ENCODE measurements at places on chromosomes 16 and 17. TPM values are rescaled to one million over a fixed set of nuclear protein-coding genes. Genes with fewer than 3 reads are reported as not detected.

UTS2R gene
- not detected for total RNA-seq

COASY gene
- total RNA-seq = 63.0 TPM

PSMC3IP gene
- total RNA-seq = not detected

TBX2 gene
- total RNA-seq = 7.3 TPM

RGS11 gene
- total RNA-seq = 5.7 TPM

CDH3 gene
- total RNA-seq = 2.5 TPM

NPIPB6 gene
- total RNA-seq = 1.2 TPM

CCDC200 gene
- total RNA-seq = not detected

ZP2 gene
- not detected for total RNA-seq

FBXO39 gene
- total RNA-seq = not detected

KCNH6 gene
- total RNA-seq = 0.17 TPM

TBC1D3C gene
- total RNA-seq = not detected

MYLK3 gene
- total RNA-seq = 0.79 TPM

NOXO1 gene
- total RNA-seq = not detected

TAC4 gene
- not detected for total RNA-seq

GP1BA gene
- not detected for total RNA-seq

OTOA gene
- 1.1 TPM for total RNA-seq

STH gene
- not detected for total RNA-seq

ACLY gene
- total RNA-seq = 61.8 TPM

GAS7 gene
- total RNA-seq = 26.6 TPM

- DNase-seq = peak; percentile 99
These were observed 45.0 kb downstream of the B9D1 start for GRCh38 chr17:19317359-19318095.

GRCh38 chr16:6068063-6068462 lies 970.5 kb upstream of the EEF2KMT start:
- no peak for DNase-seq

DNA sequence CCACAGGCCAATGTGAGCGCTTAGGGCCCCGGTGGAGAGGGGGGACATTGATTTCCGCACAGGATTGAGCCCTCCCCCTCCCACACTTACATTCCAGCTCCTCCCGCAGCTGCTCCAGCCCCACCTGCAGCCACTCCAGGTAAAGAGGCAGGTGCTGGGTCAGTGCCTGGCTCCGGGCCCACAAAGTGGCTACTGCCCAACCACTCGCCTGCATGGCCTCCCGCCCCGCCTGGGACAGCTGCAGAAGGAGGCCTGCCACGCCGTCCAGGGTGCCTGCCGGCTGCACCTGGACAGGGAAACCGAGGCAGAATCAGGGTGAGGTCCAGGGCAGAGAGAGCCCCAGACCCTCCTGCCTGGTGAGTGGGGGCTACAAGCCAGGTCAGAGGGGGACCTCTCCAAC lies 46.3 kb downstream of the RMI2 start:
- no peak for DNase-seq

DNA sequence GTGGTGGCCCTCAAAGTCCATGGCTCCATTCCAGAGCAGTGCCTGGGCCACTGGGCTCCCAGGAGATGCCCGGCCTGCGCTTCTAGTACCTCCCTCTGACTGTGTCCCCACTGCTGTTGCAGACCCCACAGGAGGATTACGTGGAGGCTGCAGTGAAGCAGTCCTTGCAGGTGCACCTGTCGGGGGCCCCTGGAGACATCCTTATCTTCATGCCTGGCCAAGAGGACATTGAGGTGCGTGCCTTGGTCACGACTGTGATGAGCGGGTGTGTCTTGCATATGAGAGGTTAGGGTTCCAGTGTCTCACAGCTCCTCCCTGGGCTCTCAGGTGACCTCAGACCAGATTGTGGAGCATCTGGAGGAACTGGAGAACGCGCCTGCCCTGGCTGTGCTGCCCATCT lies 11.3 kb downstream of the DHX38 start:
- DNase-seq = no peak

GRCh38 chr17:2058586-2059546 lies 4.0 kb downstream of the HIC1 start:
- no peak for DNase-seq

- DNase-seq = no peak
These were observed 2.6 kb downstream of the HOXB3 start for GRCh38 chr17:48587276-48588073.

DNA sequence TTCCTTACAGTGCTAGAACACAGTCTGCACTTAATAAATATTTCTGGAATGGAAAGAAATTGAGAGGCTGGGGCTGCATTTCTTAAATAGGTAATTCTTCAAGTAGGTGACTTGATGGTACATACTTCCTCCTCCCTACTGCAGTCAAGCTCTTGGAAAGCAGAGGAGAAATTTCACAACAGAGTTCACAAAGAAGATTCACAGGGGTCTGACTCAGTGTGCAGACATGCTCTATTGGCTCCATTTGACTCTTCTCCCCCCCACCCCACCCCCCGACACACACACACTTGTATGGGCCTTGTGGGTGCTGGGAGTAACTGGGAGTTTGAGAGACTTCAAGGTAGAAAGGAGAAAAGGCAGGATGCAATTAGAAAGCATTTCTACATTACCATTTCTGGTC lies 6.2 kb upstream of the MYOCD start:
- no peak for DNase-seq

DNA sequence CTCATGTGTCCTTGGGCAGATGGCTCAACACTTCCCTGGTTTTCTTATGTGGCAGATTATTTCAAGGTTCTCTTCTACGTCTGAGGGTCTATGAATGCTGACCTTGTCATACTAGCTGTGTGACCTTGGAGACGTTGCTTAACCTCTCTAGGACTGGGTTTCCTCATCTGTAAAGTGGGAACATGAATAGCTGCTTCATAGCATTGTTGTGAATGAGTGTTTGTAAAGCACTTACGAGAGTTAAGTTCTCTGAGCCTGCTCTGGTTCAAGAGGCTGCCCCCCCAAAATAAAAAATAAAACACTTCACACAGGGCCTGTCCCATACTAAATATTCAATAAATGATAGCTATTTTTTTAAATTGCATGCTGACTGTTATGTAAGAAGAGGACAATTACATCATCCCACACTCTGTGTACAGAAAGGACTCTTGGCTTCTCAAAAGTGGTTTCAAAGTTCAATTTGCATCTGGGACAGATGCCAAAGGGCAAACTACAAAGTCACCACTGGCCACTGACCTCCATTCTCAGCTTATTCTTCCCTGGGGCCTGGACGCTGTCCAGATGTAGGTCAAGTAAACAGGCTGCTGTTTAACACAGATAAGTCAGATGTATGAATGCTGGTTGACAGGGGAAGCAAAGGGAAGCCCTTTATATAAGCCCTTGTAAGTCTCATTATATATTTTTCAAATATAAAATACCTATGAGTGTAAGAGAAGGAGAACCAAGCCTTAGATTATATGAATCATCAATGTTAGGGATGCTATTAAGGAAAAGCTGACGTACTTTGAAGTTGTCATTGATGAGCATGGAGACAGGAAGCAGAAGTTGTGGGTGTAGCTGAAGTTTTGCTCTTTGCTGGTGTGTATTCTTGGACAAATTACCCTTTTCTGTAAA lies 15.4 kb upstream of the NDEL1 start:
- DNase-seq = peak; percentile 94

GRCh38 chr17:72336026-72336803 lies 215.4 kb downstream of the SOX9 start:
- DNase-seq = no peak

DNA sequence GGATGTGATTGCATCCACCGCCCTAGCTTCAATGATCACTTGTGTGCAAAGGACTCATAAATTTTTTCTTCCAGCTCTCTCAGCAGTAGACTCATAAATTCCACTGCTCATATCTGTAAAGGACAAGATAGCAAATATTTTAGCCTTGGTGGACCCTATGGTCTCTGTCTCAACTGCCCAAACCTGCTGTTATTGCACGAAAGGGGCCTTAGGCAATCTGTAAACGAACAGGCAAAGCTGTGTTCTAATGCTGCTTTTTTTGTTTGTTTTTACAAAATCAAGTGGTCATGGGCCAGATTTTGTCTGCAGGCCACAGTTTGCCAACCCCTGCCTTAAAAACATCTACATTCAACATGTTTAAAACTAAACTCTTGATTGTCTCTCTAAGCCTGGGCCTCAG lies 34.1 kb downstream of the FAM20A start:
- DNase-seq = no peak

DNA sequence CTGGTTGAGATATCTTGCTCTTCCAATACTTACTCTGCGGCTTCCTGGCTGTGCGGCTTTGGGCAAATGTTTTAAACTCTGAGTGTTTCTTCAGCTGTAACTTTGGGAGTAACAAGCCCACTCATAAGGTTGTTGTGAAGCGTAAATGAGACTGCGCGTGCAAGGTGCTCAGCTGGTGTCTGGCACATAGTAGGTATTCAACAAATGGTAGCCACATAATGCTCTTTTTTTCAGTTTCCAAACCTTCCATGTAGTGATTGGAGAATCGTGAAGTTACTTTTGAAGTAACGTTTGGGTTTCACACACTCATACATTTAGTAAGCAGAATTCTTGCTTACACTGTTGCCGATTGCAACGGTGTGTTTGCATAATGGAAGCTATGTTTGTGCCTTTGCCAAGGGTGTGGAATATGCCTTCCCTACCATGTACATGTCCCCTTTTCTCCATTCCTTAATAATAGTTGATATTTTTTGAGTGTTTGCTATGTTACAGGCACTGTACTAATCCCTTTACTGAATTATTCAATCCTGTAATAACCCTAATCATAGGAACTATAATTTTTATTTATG lies 829 bp downstream of the DHRS7B start:
- DNase-seq = no peak

- DNase-seq = no peak
These were observed 147.7 kb upstream of the WSCD1 start for GRCh38 chr17:5922476-5922875.

DNA sequence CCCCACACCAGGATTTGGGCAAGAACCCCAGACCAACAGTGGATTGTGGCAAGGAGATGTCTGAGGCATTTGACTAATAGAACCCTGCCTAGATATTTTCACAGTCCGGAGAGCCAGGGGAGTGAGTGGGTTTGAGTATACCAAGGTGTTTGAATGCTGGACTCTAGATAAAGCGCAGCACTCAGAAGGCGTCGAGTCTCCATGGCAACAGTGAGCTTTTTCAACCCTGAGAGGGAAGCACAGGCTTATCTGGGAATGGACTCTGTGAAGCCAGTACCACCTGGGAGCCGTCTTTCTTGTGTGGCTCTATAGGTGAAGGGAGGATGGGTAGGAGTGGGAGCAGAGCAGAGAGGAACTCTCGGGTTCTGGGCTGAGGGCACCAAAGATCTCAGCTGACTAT lies 147.0 kb downstream of the SHISA6 start:
- DNase-seq = no peak

GRCh38 chr16:11410376-11411058 lies 65.3 kb downstream of the RMI2 start:
- DNase-seq = no peak

- no peak for DNase-seq
These were observed 101.6 kb downstream of the MSI2 start for GRCh38 chr17:57357830-57358430.

DNA sequence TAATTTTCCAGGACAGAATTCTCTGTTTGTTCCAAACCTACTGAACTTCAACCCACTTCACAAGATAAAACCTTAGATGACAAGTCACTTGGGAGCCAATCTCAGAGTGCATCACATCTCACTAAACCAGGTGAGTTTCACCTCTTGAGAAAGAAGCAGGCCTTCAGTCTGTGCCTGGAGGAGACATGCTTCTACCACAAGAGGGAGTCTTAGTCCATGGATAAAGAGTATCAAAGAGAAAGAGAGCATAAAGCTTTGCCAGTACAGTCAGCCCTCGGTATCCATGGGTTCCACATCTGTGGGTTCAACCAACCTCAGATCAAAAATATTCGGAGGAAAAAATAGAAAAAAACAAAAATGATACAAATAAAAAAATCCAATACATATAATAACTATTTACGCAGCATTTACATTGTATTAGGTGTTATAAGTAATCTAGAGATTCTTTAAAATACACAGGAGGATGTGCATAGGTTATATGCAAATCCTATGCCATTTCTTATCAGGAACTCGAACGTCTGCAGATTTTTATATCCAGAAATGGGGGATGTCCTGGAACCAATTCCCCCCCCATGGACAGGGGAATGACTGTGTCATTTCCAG lies 37.7 kb downstream of the DUSP14 start:
- no peak for DNase-seq

DNA sequence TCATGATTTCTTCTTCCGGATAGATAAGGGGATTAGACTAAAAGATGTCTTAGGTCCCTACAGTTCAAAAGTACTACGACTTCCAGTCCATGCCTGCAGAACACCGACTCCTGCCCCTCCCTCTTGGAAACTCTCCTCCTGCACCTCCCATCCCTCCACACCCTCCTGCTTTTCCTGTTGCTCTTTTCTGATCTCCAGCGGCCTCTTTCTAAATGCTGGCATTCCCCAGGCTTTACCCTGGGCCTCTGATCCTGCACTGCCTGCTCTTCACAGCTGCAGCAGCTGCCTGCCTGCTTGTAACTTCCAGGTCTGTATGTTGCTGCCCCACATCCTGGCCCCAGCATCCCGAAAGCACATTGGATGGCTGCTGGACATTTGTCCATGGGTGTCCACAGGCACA lies 154.2 kb downstream of the KCNJ12 start:
- DNase-seq = no peak

- DNase-seq = no peak
These were observed 27.7 kb upstream of the DHX8 start for GRCh38 chr17:43456029-43456428.

DNA sequence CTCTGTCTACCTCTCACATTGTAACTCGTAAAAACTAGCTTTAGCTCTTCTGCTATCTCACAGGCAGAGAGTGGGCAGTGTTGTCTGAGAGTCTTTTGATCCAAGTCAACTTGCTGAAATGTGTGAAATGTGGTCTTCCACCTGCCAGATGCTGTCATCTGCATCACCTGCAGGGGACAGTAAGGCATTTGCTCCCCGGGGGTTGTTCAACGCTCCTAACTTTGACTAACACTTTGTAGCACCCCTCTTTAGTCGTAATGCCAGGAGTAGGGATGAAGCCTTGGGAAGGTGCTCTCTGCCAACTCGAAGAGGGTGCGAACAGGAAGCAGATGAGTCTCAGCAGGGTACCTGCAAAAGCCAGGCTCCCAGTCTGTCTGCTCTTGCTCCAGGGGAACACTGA lies 36.1 kb downstream of the SNX11 start:
- no peak for DNase-seq

GRCh38 chr16:52498328-52499059 lies 48.4 kb downstream of the TOX3 start:
- DNase-seq = no peak

DNA sequence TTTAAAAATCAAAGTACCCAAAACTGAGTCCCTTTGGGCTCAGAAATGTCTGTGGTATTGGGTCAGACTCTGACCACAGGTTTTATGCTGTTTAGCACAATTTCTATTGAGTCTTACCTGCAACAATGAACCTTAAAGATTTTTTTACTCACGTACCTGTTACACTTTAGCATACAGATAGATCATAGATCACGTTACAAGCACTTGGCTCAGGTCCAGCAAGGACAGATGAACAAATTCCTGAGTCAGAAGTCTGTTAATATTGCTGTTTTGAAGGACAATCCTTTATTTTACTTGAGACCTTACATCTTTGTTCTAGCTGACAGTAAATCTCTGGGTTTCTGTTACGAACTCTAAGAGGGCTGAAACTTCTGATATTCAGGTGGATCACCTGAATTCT lies 12.8 kb downstream of the SLC7A6OS start:
- DNase-seq = peak; percentile 63
